ENCODE measurements at places on chromosomes 13 and 19.

GRCh38 chr19:8458380-8458779 is 13.6 kb downstream of the HNRNPM start:
- DNase-seq = no peak

DNA sequence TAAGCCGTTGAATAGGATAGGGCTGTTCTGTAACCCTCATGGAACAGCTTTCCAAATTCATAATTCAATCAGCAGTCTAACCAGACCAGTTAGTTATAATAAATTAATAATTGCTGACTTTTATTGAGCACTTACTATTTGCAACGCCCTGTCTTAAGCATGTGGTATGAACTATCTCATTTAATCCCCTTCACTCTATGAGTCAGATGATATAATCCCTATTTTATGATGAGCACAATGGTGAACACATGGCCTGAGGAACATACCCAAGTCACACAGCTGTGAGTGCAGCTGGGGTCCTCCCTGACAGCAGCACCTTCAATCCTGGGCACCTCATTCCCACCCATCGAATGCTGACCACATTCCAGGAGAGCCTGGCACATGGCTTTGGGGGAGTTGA is 28.0 kb upstream of the SACS start:
- DNase-seq = no peak

DNA sequence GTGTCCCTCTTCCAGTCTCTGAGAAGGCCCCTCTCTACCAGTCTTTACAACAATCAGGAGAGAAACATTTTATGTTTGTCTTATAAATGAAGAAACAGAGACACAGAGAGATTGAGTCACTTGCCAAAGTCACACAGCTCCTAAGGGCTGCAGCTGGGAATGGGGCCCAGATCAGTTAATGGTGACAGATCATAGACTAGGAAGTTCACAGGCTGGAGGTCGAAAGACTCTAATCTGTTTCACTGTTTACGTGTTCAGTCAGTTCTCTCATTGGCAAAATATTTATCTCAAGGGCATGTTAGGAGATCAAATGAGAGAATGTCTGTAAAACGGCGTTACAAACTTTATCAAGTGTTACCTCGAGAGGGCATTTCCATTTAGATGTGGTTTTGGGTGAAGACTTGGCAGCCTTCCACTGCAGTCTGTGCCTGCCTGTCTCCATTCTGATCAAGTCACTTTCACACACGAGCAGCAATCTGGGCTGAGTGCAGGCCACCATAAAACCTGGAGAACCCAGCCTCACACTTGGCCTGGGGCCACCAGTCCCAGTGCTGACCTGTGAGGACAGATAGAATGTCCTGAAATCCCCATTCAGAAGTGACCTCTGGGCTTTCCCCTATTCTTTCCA is 65.1 kb downstream of the SIAH3 start:
- no peak for DNase-seq

DNA sequence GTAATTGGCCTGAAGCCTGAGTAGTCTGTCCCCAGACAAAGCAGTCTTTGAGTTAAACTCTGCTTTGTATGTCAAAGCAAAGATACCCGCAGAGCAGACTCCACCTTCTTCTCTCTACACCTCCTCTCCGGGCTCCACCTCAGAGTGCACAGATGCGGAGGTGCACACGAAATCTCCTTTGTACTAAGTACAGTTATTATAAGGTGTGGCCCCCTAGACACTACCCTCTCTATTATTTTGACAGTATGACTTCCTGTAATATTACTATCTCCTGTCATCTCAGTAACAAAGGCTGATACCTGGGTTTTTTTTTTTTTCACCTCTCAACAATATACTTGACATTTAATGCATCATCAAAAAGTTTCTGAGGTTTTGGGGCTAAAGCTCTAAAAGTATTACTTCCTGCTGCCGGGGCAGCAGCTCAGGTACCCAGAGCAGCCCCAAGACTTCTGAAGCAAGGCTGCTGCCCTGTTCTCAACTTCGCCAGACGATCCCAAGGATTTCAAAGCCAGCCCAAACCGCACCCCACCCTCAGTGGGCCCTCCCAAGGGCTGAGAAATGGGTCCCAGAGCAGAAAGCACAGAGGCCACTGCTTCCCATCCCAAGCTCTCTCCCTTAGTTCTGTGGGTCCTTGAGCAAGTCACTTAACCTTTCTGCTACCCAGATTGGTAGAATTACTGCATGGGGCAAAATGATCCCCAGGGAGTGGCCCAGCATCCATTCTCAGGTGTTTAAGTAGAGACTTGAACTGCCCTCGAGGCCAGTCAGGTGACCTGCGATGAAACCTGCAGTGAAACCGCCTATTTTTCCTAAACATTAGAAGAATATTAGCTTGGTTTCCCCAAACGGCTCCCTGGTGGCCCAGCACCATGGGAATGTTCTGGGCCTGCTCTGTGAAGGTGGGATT is 180.6 kb downstream of the FOXO1 start:
- peak; percentile 8 for DNase-seq

All from MM.1S (cell line).